Hematopoietic multipotent progenitor cell treated with erythropoietin and hydrocortisone succinate and interleukin-3 and kit ligand, for 8 days (in vitro differentiated cells): ENCODE measurements at places on chromosomes 5 and 9.

DNA sequence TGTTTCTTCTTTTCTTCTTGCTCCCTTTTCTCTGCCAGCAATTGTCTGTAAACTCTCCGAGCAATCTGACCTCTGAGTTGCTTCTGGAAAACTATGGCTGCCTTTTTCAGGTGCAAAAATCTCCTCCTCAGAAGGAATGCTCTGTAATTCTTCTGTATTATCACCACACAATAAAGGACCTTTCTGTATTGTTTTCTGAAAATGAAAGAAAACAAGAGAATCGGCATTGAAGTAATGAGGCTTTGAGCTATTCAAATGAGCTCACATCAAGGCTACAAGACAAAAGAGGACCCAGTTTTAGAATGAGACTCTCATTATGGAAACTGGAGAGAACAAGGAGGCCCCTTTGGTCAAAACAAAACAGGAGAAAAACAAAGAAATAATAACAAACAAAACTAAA, 86.2 kb upstream of the RETREG1 start:
- DNase-seq, result no peak

DNA sequence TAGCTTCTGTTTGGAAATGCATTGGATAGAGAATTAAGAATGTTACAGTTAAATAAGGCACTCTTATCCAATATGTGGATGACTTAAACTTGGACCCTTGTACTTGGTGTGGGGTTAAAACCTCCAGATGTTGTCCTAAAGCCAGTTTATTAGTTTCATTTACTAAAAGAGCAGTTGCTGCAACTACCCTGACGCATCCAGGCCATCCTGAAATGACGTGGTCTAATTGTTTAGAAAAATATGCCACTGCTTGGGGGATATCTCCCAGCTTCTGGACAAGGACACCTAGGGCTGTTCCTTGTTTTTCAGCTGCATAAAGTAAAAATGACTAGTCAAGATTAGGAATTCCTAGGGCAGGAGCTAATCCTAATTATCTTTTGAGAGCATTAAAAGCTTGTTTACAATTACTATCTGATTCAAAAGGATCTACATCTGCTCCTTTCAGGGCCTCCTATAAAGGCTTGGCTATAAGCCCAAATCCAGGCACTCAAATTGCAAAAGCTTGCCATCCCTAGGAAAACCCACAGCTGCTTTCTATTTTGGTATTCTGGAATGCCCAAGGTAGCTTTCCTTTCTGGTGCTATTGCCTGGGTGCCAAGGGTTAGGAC, 45.7 kb upstream of the SLCO4C1 start:
- no peak for DNase-seq

DNA sequence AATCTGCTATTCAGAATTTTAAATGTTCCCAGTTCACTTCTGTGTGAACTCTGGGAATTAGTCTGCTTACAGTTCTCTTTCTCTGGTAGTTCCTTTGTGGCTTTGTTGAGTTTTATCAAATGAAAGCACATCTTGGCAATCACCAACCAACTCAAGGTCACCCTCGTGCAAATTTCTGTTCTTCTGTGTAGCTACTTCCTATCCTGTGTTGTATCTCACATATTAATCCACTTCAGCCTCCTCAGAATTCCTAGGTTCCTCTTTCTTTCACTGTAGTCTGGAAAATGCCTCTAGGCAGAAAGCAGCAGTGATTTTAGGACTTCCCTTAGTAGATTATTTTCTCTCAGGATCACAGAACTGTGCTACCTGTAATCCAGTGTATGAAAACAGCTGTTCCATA, 100.3 kb downstream of the AUH start:
- DNase-seq, result no peak

DNA sequence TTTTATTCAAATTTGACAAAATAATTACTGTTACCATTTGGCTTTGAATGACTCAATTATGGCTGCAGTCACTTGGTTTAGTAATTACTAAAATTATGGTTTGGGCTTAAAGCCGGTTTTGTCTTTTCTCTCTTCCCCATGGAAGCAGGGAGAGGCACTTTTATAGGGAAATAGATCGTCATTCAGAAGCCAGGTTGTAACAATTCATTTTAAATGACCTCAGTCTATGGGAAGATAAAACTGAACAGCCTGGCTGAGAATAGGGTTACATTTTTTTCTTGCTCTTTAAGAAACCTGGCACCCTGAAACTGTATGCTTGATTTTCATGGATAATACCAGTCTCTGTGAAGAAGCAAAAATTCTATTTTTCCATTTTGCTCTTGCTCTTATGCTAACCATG, 169.8 kb downstream of the SMC2 start:
- no peak for DNase-seq

DNA sequence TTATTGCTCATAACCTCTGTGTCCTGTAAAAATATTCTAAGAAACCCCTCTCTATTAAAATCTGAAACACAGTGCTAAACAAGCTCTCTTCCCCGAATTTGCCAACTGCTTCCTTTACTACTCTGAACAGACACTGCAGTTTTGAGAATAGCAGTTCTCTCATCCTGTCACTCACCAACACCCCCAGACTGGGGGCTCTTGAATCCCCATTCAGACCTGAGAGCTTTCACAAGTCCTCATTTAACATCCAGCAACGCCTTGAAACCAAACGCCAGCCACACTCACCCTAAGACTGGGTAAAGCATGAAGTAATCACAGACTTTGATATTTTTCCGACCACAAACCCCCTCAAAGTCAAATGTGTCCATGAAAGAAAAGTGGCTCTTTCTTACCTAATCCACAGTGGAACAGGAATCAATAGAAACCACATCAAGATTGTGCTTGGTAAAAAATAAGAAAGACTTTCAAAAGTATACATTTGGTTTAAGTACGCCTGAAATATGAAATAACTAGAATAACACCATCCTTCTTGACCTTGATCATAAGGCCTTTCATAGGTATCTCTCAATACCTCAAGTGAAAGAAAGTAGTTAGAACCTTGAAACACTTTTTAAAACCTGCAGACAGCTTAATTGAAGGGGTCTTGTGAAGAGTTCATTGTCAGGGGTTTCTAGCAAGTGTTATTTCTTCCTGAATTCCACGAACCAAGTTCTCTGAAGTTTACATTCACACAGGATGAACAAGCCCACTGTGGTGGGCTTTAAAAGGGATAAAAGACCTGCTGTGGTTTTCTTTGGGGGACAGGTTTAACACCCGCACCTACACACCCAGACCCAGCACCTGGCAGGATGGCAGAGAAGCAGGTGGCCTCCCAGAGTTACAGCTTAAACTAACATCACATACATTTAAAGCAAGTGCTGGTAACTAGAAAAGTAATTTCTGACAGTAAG, 412.6 kb downstream of the MLLT3 start:
- DNase-seq, result no peak

GRCh38 chr5:127306647-127307046, 16.1 kb downstream of the MEGF10 start:
- no peak for DNase-seq

DNA sequence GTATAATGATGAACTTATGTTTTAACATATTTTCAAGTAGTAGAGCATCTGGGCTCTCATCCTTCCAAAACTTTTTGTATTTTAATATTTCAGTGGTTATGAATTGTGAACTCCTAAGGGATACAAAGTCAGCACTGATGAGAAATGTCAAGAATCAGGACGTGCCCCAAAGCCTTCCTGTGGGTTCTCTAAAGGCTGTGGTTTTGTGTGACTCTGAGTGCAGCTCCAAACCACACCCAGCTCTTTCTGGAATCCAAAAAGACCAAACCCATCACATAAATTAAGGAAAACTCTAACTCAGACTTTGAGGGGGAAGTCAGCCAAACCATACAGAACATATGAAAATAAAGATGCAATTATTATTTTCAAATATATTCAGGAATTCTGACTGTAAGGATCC, 40.8 kb upstream of the SMU1 start:
- DNase-seq, result no peak

DNA sequence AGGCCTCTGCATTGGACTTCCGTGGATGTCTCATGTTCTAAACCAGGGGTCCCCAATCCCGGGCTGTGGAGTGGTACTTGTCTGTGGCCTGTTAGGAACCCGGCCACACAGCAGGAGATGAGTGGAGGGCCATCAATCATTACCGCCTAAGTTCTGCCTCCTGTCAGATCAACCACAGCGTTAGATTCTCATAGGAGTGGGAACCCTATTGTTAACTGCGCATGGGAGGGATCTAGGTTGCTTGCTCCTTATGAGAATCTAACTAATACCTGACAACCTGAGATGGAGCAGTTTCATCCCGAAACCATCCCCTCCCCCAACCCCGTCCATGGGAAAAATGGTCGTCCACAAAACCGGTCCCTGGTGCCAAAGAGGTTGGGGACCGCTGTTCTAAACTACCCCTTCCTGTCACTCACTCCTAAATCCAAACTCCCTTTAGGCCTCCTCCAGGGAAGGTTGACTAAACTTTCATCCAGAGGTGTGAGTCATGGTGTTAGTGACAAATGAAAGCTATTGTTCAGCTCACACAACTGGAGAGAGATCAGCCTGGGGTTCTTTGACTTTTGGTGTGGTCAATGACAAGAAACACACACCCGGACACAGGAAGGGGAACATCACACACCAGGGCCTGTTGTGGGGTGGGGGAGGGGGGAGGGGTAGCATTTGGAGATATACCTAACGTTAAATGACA, 9.5 kb downstream of the KCNV2 start:
- DNase-seq, result peak; percentile 31

GRCh38 chr9:126027566-126027965, 280.4 kb downstream of the PBX3 start:
- no peak for DNase-seq

DNA sequence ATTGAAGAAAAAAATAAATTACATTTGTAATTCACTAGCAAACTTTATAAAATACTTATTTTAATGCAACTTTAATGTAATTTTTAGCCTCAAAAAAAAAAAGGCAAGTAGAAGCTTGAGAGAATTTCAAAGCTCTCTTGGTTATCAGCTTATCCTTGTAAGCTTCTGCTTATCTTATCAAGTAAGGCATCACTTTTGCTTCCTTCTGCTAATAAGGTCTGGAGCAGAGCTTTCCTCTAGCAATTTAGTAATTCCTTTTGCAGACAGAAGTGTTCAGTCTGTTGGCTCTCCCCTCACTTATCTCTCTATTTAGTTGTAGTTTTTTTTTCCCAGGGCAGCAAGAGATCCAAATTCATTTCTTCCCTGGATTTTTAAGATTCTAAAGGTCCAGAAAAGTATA, 525.0 kb downstream of the ISL1 start:
- no peak for DNase-seq
